ENCODE measurements at places on chromosomes 11 and 22. TPM values are rescaled to one million over a fixed set of nuclear protein-coding genes. Genes with fewer than 3 reads are reported as not detected.

DNA sequence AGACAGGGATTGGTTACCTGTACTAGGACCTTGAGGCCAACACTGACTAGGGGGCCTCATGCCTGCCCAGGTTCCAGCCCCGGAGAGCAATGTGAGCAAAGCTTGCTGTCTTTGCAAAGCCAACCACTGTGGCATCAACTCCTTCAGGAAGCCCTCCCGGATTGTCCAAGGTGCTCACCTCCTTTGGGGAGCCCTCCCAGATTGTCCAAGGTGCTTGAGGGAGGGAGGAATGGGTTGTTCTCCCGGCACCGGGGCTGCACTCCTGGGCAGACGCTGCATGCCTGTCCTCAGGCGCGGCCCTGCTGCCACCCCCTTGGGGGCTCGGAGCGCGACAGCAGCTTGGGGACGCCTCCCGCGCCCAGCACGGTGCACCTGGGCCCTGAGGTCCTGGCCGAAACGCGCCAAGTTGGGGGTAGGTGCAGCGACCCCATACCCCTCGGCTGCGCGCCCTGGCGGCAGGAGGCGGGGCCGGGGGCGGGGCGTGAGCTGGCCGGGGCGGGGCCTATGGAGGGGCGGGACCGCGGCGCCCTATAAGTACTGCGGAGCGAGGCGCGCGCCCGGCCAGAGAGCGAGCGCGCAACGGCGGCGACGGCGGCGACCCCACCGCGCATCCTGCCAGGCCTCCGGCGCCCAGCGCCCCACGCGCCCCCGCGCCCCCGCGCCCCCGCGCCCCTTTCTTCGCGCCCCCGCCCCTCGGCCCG, at the start of gene CD81:
Gene CD81, plus strand, starts transcription at position 560 of the 701 bp plus-strand sequence. CDS start 240 bp downstream, outside the sequence.
- peak within 1 kb of the TSS; percentile 91 for H3K4me3 ChIP-seq
- H3K4me1 ChIP-seq: peaks cover 11% of the 10 kb centered on the region
- no peak within 1 kb of the TSS for H3K27ac ChIP-seq
- no peak for DNase-seq

DNA sequence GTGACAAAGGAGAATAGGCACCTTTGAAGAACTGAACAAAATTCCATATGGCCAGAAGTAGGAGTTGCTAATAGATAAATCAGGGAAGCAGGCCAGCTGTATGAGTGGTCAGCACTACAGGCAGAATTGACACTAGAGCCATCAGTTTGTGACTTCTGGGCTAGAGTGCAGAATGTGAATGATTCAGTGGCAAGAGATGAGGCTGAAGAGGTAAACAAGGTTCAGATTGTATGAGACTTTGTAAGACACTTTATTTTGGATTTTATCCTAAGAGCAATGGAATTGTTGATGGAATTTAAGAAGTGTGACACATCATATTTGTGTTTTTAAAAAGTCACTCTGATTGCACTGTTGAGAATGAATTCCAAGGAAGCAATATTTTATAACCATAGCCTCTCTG, 12.9 kb downstream of the BIRC3 start:
- no peaks in the 10 kb centered on the region for H3K36me3 ChIP-seq
- H3K27me3 ChIP-seq: no peaks in the 10 kb centered on the region
- H3K27ac ChIP-seq: no peak overlapping the region
- H3K4me3 ChIP-seq: no peak overlapping the region
- no peaks in the 10 kb centered on the region for H3K4me1 ChIP-seq

DNA sequence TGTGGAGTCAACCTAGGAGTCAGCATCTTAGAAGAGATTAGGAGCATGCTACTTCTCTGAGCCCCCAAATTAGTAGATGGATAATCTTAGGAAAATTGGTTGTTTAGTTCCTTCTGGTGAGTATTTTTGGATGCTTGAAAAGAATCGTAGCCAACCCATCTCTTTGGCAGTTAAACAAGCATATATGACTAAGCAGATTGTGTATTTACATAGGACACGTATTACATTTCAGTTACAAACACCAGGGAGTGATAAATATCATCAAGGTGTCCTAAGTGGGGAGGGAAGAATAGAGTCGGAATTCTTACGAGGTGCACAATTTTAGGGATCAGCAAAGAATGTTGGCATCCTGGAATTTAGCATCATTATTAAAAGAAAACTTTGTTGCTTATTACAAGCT, 13.5 kb downstream of the PLET1 start:
- H3K36me3 ChIP-seq: no peaks in the 10 kb centered on the region
- H3K4me3 ChIP-seq: no peak overlapping the region
- H3K27ac ChIP-seq: no peak overlapping the region
- DNase-seq: no peak
- no peaks in the 10 kb centered on the region for H3K27me3 ChIP-seq

P4HA3 gene
- not detected for total RNA-seq

TRIM49C gene
- not detected for total RNA-seq

- peaks cover 6% of the 10 kb centered on the region for H3K4me1 ChIP-seq
- no peak overlapping the region for H3K4me3 ChIP-seq
- H3K27ac ChIP-seq: no peak overlapping the region
- no peaks in the 10 kb centered on the region for H3K36me3 ChIP-seq
- no peak for DNase-seq
- H3K27me3 ChIP-seq: no peaks in the 10 kb centered on the region
Measured at GRCh38 chr11:77497368-77497767, 23.5 kb upstream of the PAK1 start.

UBQLNL gene
- total RNA-seq: 0.35 TPM

EMID1 gene
- 13.2 TPM for total RNA-seq

- no peaks in the 10 kb centered on the region for H3K27me3 ChIP-seq
- peak overlapping the region; percentile 16 for H3K27ac ChIP-seq
- H3K36me3 ChIP-seq: no peaks in the 10 kb centered on the region
Measured at GRCh38 chr22:40334060-40334459, 12.2 kb upstream of the ADSL start.

- no peaks in the 10 kb centered on the region for H3K27me3 ChIP-seq
- no peaks in the 10 kb centered on the region for H3K36me3 ChIP-seq
- H3K4me3 ChIP-seq: no peak overlapping the region
- H3K27ac ChIP-seq: no peak overlapping the region
- peaks cover 18% of the 10 kb centered on the region for H3K4me1 ChIP-seq
- peak; percentile 59 for DNase-seq
Measured at GRCh38 chr11:119999220-119999619, 138.7 kb downstream of the TRIM29 start.

DNA sequence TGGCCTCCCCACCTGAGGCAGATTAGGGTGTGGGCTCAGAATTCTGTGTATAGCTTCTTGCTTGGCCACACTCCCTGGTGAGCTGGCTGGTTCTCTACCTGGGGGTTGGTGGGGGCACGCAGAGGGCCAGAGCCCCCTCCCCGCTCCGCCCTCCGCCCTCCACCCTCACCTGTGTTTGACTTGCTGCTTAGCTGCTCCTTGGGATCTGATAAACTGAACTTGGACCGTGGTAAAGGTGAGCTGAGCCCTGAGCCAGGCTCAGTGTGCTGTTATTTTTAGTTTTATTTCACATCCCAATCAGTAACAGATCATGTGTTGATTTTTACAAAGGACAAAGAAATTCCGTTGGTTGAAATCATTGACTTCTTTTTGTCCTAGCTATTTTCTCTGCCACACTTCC, 2.0 kb downstream of the OVOL1 start:
- H3K36me3 ChIP-seq: no peaks in the 10 kb centered on the region
- peaks cover 49% of the 10 kb centered on the region for H3K27me3 ChIP-seq
- H3K27ac ChIP-seq: no peak overlapping the region
- DNase-seq: no peak
- peak overlapping the region; percentile 86 for H3K4me3 ChIP-seq

- peaks cover 3% of the 10 kb centered on the region for H3K4me1 ChIP-seq
- no peak overlapping the region for H3K4me3 ChIP-seq
- no peaks in the 10 kb centered on the region for H3K36me3 ChIP-seq
- no peak overlapping the region for H3K27ac ChIP-seq
- DNase-seq: no peak
Measured at GRCh38 chr11:68355471-68355870, 43.1 kb downstream of the LRP5 start.

VPREB1 gene
- not detected for total RNA-seq

SCN2B gene
- total RNA-seq: 0.03 TPM

DNA sequence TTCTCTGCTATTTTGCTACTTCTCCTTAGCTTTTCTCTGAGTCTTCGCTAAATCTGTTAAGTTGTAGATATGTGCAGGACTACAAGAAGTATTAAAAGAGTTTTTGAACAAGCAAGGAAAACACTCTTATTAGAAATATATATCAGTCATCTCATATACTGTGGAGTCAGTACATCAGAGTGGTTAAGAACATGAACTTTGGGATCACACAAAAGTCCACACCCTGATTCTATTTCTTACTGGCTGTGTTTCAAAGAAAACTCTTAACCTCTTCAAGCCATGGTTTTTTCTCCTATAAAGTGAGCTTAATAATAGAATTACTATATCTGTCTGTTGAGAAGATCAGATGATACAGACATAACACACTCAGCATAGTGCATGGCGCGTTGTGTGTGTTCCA, 29.5 kb downstream of the MMP13 start:
- H3K27ac ChIP-seq: no peak overlapping the region
- H3K4me3 ChIP-seq: no peak overlapping the region
- H3K36me3 ChIP-seq: no peaks in the 10 kb centered on the region
- no peak for DNase-seq
- no peaks in the 10 kb centered on the region for H3K4me1 ChIP-seq

GRCh38 chr22:41657709-41658108, 31.0 kb downstream of the SNU13 start:
- H3K4me1 ChIP-seq: no peaks in the 10 kb centered on the region
- no peak for DNase-seq
- H3K27ac ChIP-seq: no peak overlapping the region
- peaks cover 83% of the 10 kb centered on the region for H3K36me3 ChIP-seq

DNA sequence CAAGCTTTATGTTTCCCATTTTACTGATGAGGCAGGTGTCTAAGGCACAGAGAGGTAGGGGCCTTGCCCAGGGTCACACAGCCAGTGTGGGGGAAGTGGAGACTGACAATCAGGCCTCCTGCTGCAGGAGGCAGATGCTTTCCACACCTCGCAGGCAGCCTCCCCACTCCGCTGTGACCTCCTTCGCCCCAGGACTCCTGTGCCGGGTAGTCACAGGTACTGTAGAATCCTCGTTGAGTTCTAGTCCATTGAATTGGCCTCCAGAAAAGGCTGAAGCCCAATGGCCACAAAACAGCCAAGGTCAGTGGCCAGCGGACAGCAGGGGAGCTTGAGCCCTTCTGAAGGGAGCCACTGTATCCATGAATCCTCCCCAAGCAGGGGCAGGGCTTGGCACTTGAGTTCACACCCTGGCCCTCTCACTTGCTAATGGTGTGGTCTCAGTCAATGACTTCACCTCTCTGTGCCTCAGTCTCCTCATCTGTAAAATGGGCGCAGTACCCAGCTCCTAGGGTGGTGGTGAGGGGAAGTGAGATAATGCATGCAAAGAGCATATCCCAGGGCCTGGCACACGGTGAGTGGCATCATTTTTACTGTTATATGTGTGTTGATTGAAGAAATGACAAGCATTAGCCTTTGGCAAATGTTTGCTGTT, 1.1 kb upstream of the FXYD2 start:
- H3K4me1 ChIP-seq: peaks cover 8% of the 10 kb centered on the region
- H3K36me3 ChIP-seq: no peaks in the 10 kb centered on the region
- DNase-seq: no peak
- no peak overlapping the region for H3K27ac ChIP-seq
- H3K27me3 ChIP-seq: no peaks in the 10 kb centered on the region
- H3K4me3 ChIP-seq: no peak overlapping the region

GRCh38 chr11:64297699-64298358, 2.3 kb upstream of the CATSPERZ start:
- peaks cover 99% of the 10 kb centered on the region for H3K27me3 ChIP-seq
- no peaks in the 10 kb centered on the region for H3K36me3 ChIP-seq
- H3K4me3 ChIP-seq: peak overlapping the region; percentile 50
- no peak overlapping the region for H3K27ac ChIP-seq
- peaks cover 7% of the 10 kb centered on the region for H3K4me1 ChIP-seq

CCDC88B gene
- total RNA-seq: 12.3 TPM

MOB2 gene
- 24.9 TPM for total RNA-seq

DNA sequence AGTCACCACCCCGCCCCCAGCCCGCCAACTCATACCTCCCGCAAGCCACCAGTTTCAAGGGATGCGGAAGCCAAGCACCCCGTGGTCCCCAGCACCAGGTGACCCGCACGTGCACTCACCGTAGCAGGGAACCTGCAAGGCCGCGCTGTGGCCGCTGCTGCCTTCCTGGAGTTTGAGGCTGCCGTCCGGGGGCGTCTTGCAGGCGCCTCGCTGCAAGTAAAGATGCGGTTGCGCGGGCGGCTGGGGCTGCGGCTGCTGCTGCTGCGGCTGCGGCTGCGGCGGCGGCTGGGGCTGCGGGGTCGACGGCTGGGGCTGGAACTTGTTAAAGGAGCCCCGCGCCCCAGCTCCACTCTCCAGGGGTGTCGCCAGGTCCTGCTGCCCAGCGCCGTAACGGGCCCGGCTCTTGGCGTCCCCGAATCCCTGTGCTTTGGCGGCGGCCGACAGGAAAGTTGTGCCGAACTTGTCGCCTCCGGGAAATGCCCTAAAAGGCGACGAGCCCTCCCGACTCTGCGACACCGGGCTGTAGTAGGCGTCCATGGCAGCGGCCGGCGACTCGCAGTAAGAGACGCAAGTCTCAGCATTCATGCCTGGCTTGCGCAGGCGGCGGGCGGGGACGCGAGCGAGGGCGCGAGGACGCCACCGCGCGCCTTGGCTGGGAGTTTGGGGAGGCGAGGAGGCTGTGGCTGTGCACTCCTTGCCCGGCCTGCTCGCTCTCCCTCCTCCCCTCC, at the start of gene ALX4:
Gene ALX4, minus strand, starts transcription at position 662 of the 728 bp plus-strand sequence. Its CDS starts 77 bp downstream, at position 585.
- H3K27ac ChIP-seq: no peak within 1 kb of the TSS
- peaks cover 51% of the 10 kb centered on the region for H3K4me1 ChIP-seq
- H3K27me3 ChIP-seq: peaks cover 100% of the 10 kb centered on the region
- H3K36me3 ChIP-seq: no peaks in the 10 kb centered on the region

NXPE2 gene
- total RNA-seq: 0.12 TPM

GRCh38 chr11:65958774-65959420, 2.6 kb upstream of the SART1 start:
- H3K4me1 ChIP-seq: peaks cover 8% of the 10 kb centered on the region
- peak; percentile 40 for DNase-seq
- H3K27ac ChIP-seq: no peak overlapping the region

NTM gene
- total RNA-seq: 14.6 TPM

DNA sequence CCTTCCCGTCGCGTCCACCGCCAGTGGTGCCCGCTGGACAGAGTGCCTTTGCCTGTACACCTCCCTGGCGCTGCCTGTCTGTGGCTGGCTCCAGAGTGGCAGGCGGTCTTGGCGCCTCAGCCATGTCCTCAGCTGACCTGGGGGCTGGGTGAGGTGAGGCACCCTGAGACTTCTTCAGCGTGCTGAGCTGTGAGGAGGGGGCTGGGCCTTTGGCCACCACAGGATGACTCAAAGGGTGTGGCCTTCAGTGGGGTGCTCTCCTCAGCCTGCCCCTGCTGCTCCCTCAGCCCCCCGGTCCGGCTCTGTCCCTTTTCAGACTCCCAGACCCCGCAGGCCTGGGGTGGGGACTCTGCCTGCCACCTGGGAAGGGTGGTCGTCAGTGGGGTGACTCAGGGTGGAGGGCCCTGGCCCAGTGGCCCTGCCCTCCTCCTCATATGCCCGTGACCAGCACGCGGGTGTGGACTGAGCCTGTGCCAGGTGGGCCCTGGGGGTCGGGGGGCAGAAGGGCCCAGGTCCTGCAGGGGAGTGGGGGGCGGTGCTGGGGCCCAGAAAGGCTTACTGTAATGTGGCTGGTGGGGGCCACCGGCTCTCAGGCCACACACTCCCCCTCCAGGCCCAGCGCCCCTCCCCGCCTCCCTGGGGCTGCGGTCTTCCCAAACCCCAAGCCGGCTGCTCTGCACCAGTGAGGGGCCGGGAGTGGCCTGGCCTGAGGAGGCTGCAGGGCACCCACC, 15.9 kb downstream of the CRELD2 start:
- no peak for DNase-seq
- H3K27ac ChIP-seq: no peak overlapping the region
- peak overlapping the region; percentile 53 for H3K4me3 ChIP-seq
- H3K4me1 ChIP-seq: peaks cover 10% of the 10 kb centered on the region

Data from GM23338 (cell line).